ENCODE measurements at places on chromosomes 6 and 20. TPM values are rescaled to one million over a fixed set of nuclear protein-coding genes. Genes with fewer than 3 reads are reported as not detected.

FERMT1 gene
- total RNA-seq = 13.9 TPM

RBM24 gene
- total RNA-seq = 2.3 TPM

DOK5 gene
- total RNA-seq = 7.0 TPM

TMC2 gene
- not detected for total RNA-seq

MAP3K7 gene
- total RNA-seq = 34.8 TPM

FILIP1 gene
- 6.0 TPM for total RNA-seq

NKX2-2 gene
- not detected for total RNA-seq

GJA10 gene
- not detected for total RNA-seq

TSHZ2 gene
- total RNA-seq = 5.2 TPM

All from hepatocyte (in vitro differentiated cells).